ENCODE measurements at places on chromosomes 6 and 20.
A peak's percentile ranks its signal among the peaks of the same experiment; 100 is the strongest.

GRCh38 chr6:148287623-148288333, 54.9 kb upstream of the SASH1 start:
- DNase-seq: no peak

DNA sequence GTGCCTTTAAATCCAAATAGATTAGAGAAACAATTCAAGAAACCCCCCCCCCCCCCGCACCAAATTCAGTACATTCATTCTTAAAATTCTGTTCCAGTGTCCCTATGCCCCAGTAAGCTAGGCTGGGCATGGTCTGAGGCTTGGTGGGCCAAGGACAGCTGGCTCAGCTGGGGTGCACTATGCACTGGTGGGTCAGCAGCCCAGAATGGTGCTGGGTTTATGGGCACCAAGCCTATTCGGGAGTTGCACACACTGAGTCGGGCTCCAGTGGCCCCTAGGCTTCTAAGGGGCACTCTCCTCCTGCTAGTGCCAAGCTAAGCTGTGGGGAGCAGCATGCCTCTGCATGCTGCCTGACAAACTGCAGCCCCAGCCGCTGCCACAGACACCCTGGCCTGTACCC, 20.1 kb upstream of the HLA-B start:
- no peak for DNase-seq

- peak; percentile 59 for DNase-seq
Observed at GRCh38 chr20:6708010-6708409, 59.5 kb upstream of the BMP2 start.

DNA sequence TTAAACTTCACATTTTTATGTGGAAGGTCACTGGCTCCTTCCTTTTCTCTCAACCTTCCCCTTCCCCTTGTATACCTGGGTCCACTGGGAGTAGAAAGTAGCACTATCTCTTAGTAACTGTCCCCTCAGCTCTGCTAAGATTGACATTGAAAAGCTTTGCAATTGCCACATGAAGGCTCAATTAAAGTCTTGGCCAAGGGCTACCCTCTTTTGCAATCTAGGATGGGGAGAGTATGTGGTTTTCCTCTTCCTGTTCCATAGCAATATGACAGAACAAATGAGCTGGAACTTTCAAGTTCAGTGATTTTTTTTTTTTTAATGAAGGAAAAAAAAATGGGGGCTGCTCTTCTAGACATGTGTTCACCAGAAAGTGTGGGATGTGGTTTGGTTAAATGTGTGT, 37.1 kb downstream of the PROKR2 start:
- DNase-seq: no peak

DNA sequence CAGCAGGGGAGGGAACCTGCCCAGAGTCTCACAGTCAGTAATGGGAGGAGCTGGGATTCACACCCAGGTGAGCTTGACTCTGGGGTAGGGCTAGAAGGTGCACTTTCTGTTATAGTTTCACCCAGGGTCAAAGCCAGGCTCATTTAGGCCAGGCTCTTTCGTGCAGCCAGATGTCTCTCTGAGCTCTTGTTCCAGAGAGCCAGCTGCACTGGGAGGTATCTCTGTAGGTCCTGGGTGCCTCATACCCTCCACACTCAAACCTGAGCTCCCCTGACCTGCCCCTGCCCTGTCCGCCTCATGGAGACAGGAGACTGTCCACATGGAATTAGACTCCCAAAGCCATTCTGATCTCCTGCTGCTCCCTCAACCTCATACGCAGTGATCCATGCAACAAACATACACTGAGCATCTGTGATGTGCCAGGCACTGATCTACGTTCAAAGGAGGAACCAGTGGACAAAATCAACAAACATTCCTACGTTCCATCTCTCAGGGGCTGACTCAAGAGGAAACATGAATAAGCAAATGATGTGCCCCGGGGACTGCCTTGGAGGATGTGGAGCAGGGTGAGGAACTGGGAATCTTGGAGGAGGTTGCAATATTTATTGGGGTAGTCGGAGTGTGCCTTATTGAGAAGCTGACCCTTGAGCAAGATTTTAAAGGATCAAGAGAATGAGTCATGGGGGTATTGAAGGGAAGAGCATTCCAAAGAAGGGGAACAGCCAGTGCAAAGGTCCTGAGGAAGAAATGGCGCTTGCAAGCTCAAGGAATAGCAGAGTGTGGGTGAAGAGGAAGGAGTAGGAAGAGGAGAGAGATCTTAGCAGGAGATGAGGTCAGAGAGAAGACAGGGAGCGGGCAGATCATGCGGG, 71.3 kb upstream of the TOX2 start:
- peak; percentile 85 for DNase-seq

GRCh38 chr6:101303495-101303894, 90.0 kb upstream of the GRIK2 start:
- no peak for DNase-seq

GRCh38 chr6:97765461-97765860, 482.4 kb upstream of the MMS22L start:
- DNase-seq: peak; percentile 79

DNA sequence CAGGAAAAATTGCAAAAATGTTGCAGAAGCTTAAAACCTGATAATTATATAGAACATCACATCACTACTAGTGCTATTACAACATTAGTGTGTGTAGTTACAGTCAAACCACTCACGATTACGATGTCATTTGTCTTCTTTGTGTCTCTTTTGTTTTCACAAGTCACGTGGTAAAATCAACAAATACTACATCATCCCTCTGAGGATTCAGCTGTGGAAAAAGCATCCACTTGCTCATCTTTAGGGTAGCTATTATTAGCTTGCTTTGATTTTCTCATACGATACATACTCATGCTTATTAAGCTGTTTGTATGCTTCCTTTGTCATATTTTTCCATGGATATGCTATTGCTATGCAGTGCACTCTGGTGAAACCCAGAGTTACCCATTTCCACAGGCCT, 22.2 kb upstream of the ATXN1 start:
- peak; percentile 48 for DNase-seq

DNA sequence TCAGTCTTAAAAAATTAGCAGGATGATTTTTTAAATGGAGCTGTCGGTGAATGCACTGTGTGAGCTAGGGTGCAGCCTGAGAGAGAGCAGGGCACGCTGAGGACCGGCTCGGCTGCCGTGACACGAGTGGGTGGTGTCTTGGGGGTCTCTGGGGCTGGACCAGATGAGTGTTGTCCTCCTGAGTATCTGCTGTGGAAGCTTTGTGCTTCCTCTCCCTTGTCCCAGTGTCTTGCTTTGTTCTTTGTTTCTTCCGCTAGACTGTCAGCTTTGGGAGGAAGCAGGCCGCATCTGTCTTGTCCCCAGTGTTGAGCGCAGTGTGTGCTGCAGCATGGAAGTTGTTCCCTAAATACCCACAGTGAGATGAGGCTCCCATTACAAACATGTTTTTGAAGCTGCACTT, 89.4 kb downstream of the RTN4IP1 start:
- DNase-seq: no peak

DNA sequence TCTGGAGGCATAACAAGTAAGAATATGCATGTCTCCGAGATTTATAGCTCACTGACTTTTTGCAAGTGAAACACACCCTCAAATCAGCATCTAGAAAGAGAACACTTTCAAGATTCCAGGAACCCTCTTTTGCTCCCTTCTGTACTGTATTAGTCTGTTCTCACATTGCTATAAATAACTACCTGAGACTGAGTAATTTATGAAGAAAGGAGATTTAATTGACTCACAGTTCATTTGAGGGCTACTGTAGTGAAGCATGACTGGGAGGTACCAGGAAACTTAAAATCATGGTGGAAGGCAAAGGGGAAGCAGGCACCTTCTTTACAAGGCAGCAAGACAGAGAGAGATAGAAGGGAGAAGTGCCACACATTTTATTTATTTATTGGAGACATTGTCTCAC, 269.9 kb downstream of the UTRN start:
- DNase-seq: no peak

DNA sequence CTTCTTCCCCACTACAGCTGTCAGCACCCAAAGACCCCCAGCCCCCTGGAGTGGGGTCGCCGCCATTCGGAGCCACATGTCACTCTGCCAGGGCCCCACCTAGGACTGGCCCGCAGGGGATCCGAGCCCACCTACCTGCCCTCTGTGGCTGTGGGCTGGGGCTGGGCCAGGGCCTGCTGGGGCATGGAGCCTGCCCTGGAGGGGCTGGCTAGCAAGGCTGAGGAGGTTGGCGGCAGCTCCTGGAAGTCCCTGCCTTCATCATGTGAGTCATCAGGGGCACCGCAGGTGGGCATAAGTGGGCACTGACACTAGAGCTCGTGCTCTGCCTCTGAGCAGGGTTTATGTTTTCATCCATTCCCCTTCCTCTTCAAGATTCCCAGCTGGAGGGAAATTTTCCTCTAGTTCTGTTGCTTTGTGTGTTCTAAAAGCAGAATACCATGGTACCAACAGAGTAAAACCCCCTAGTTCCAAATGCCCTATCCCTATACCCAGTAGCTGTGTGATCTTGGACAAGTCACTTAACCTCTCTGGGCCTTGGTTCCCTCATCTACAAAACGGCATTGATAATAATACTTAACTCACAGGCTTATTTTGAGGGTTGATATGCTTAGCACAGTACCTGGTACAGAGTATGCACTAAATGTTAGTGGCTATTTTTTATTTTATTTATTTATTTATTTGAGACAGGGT, 8.7 kb upstream of the FANCE start:
- DNase-seq: no peak

DNA sequence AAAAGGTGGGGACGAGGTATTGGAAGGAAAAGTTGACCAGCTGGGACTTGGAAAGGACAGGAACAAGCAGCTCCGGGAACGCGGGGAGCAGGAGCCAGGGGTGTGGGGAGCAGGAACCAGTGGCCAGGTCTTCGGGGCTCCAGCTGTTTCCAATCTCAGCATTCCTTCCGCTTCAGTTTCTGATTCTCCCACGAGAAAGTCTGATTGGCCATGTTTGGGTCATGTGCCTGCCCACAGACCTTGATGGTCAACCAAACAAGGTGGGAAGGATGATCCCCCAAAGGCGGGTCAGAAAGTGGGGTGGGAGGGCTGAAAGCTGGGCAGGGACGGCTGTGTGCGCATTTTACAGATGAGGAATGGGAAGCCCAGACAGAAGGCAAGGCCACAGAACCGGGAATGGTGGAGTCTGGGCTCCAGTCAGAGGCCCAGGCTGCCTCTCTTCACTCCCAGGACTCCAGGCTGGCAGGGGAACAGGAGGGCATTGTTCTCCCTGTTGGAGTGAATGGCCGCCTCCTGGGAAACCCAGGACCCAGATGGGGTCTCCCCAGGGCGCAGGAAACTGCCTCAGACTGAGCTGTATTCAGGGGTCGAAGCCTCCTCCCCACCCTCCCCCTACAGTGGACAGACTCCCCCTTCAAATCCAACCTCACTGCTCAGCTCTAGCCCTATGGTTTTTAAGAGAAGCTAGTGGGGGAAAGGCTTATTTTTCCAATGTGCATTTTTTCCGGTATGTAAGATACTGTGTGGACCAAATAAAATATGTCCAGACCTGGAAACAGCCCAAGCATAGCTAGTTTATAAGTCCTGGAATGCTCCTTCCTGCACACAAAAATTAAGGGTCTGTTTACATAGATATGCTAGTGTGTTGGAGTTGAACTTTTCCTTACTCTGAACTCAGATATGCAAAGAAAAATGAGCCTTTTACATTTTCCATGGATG, 12.2 kb upstream of the PTGIS start:
- DNase-seq: peak; percentile 94

DNA sequence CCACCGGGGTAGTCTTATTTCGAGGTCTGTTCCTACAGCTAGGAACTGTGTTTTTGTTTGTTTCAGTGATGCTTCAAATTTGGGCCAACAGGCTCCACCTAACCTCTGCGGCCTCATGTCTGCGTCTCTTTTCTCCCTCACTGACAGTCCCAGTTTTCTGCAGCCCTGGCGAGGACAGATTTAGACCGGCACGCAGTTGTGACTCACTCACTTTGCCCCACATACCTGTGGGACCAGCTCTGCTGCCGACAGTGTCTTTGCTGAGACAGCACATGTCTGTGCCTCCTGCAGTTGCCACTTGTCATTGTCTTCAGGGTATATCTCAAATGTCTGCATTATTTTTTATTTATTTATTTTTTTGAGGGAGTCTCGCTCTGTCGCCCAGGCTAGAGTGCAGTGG, 29.2 kb downstream of the OSBPL2 start:
- DNase-seq: no peak

DNA sequence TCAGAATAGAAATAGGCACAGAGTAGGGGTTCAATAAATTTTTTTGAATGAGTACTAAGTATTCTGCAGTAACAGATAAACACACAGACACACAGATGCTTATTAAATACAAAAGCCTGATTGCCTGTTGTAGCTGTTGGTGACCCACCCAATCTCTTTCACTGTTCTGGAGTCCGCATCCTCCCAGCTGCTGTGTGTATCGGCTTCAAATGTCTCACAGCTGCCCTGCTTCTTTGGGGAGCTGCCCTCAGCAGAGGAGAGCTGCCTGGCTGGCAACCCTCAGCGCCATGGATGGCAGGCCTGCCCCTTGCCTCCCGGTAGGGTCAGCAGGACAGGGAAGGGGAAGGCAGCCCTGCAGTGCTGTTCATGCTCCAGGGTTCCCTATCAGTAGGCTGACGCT, 85.9 kb upstream of the PRND start:
- no peak for DNase-seq

- no peak for DNase-seq
Observed at GRCh38 chr6:37321101-37321500, 32.7 kb upstream of the RNF8 start.

- no peak for DNase-seq
Observed at GRCh38 chr20:35673884-35674283, 9.2 kb upstream of the CPNE1 start.

GRCh38 chr6:127538750-127539264, 19.7 kb upstream of the MTCL3 start:
- DNase-seq: no peak

GRCh38 chr20:9458138-9458796, 56.1 kb upstream of the LAMP5 start:
- peak; percentile 44 for DNase-seq

GRCh38 chr6:45942953-45943352, 72.7 kb downstream of the CLIC5 start:
- DNase-seq: no peak

GRCh38 chr6:166499350-166500163, 86.9 kb downstream of the RAMACL start:
- DNase-seq: no peak

GRCh38 chr6:169184419-169184818, 69.2 kb downstream of the THBS2 start:
- no peak for DNase-seq

DNA sequence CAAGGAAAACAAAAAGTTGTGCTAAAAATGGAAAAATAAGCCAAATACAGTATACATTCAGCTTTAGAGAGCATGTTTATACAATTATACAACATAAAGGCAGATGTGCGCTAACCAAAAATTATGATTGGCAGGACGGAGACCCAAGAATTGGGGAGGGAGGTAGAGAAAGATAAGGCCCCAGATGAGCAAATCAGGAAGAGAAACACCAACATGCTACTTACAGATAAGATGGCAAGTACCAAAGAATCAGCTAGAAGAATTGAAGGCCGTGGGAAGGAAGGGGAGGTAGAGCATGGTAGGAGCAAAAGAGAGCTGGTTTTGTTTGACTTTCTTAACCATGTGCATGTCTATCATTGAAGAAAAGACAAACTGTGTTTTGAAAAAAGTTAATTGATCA, 45.4 kb downstream of the PRND start:
- DNase-seq: no peak

DNA sequence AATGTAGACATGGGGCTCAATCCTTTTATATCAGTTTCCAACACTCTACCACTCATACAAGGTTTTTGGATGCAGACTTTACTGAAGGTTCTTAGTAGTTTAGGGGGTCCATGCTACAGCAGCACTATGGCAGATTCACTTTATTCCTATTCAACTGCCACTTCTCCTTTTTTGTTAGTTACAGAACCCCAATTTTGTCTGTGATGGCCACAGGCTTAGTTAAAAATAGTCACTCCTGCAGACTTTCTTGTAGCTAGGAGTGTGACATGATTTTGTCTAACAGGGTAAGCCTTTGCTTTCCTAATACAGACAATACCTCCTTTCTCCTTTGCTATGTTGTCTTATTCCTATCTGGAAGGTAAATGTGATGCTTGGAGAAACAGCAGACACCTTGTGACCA, 90.0 kb upstream of the SLC24A3 start:
- no peak for DNase-seq
